ENCODE measurements at places on chromosomes 13 and 19.

DNA sequence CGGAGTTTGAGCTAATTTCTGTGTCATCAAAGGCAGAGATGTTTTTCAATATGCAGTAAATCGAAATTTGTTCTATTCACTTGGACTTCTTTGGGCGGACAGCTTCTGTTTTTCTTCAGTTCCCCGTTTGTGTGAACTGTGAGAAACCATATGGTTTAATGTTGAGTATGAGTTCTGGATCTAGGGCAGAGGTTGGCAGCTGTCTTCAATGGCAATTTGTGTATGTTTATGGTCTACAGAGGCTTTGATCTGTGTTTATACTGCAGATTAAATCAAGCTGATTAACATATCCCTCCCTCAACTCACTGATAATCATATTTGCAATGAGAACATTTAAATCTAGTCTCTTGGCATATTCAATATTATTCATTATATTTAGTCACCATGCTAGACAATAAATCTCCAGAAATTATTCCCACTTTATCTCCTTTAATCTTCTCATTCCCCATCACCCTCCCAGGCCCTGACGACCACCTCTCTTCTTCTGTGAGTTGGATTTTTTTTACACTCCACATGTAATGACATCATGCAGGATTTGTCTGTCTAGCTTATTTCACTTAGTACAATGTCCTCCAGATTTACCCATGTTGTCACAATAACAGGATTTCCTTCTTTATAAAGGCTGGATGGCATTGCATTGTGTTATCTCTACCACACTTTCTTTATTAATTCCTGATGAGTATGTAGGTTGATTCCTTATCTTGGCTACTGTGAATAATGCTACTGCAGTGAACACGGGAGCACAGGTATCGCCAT is 9.0 kb downstream of the ZNF331 start:
- no peak for DNase-seq

DNA sequence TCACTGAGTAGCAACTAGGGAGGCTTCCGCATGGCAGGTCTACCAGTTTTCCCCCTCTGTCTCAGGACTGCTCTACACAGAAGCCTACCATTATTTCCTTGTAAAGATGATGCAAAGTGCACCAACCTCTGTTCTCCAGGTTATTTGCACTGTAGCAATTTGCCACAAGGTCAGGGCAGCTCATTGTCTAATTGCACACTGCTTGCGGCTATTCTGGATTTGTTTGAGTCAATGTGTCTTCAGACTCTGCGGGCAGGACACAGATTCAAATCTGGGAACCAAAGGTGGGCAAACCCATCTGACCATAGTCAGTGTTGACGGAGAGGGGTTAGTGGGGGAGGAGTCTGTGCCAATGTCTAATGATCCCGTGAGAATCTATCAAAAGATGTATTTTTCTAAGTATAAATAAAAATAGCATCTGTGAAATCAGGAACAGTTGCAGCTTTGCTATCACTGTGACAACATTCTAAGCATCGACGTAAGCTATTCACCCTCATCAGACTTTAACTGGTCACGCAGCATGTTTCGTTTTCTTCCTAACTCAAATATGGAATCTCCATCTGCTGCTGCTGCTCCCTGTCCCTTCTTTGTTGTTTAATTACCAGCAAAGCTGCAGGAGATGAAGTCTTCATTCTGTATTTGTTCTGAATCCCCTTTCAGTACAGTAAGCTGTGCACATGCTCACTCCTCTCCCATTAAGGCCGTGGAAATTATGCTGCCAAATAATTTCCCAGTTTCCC is 26.4 kb downstream of the CYSLTR2 start:
- no peak for DNase-seq

DNA sequence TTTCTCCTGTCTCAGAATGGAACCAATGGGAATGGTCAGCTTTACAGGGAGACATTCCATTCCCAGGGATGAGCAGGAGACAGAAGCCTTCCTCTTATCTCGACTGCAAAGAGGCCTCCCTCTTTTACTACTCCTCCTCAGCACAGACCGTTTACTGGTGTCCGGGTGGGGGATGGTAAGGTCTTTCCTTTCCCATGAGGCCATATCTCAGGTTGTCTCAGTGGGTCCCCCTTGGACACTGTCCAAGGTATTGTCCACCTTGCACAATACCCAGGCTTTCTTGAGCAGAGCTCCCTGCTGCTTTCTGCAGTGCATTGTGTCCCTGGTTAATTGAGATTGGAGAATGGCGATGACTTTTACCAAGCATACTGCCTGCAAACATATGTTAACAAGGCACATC is 7.5 kb upstream of the ZNF808 start:
- DNase-seq: no peak

DNA sequence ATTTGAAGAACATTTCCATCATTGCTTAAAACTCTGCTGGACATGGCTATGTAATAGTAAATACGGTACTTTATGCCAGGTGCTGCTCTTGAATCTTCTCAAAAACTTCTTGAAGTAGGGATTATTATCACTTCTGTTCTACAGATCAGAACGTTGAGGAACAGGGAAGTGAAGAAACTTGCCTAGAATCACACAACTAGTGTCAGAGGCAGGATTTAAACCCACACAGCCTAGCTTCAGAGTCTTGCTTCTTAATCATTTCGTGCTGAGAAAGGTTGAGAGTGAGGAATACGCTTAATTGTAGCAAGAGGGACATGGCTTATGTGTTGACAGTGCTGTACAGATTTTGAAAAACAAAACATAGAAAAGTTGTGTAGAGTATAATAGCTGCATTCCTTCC is 13.5 kb downstream of the TM9SF2 start:
- no peak for DNase-seq

GRCh38 chr13:36151591-36151990 is 20.4 kb upstream of the DCLK1 start:
- DNase-seq: no peak

DNA sequence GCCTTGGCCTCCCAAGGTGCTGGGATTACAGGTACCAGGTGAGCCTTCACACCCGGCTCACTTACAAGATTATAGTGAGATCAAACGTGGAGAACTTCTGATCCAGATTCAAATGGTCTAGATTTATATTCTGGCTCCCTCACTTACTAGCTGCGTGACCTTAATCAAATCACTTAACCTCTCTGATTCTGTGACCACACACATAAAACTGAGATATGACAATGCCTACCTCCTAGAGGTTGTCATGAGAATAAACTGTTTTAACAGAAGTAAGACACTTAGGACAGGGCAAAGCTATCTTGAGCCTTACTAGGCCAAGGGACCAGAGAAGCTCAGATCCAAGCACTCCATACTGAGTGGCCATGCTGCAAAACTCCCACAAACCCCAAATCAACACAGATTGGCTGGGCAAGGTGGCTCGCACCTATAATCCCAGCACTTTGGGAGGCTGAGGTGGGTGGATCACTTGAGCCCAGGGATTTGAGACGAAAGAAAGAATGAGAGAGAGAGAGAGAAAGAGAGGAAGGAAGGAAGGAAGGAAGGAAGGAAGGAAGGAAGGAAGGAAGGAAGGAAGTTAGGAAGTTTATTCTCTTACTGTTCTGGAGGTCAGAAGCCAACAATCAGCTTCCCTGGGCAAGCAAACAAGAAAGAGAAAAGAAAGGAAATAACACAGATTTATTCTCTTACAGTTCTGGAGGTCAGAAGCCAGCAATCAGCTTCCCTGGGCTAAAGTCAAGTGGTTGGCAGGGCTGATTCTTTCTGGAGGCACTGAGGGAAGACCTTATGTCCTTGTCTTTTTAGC is 46.1 kb upstream of the MAP3K10 start:
- DNase-seq: no peak

DNA sequence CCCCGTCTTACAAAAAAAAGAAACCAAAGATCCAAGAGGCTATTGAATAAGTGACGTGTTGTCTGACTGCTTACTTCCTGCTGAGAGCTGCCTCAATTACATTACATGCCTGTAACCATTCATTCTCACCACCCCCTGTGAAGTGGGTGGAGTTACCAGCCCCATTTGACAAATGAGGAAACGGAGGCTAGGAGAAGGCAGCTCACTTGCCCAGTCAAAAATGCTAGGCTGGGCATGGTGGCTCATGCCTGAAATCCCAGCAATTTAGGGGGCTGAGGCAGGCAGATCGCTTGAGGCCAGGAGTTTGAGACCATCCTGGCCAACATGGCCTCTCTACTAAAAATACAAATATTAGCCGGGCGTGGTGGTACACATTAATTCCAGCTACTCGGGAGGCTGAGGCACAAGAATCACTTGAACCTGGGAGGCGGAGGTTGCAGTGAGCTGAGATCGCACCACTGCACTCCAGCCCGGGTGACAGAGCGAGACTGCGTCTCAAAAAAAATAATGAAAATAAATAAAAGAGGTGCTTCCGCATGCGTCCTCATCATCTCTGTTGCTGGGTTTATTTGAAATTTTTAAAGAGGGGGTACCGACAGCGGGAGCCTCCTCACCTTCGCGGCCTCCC is 499 bp downstream of the LSM7 start:
- DNase-seq: no peak

DNA sequence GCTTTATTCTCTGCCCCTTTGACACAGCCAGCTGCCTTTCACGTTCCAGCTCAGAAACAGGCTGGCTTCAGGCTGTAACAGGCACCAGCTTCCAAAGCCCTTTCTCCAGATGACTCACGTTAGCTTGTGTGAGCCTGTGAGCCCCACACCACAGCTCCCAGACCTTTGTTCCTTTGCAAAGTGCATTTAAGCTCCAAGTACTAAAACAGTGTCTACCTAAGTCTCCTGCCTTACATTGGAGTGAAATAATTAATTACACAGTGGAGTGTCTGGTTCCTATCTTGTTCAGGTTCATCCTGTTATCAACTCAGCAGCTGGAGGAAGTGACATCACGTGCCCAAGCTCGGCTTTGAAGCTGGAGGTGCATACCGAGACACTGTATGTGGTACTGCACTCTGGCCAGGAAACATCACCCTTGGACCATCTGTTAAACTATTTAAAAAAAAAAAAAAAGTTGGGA is 475.8 kb downstream of the FOXO1 start:
- peak; percentile 50 for DNase-seq
